Amygdala (tissue), 56 donors: ENCODE measurements at places on chromosomes 16 and 17.

DNA sequence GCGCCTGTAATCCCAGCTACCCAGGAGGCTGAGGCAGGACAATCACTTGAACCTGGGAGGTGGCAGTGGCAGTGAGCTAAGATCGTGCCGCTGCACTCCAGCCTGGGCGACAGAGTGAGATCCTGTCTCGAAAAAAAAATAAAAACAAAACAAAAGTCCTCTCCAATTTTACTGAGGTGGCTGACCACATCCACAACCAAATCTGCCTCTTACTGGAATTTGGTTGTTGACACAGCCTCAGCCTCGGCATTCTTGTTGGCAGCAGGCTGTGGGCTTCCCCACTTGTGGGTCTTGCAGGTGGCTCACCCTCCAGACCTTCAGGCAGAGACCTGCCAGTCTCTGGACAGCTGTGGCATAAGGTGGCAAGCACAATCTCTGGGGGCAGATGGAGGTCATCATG lies 15.6 kb downstream of the B4GALNT2 start:
- no peak for DNase-seq

GRCh38 chr17:78831688-78832540 lies 8.7 kb downstream of the USP36 start:
- no peak for DNase-seq

- DNase-seq, result no peak
Measured at GRCh38 chr16:24668481-24669061, 60.9 kb upstream of the TNRC6A start.

DNA sequence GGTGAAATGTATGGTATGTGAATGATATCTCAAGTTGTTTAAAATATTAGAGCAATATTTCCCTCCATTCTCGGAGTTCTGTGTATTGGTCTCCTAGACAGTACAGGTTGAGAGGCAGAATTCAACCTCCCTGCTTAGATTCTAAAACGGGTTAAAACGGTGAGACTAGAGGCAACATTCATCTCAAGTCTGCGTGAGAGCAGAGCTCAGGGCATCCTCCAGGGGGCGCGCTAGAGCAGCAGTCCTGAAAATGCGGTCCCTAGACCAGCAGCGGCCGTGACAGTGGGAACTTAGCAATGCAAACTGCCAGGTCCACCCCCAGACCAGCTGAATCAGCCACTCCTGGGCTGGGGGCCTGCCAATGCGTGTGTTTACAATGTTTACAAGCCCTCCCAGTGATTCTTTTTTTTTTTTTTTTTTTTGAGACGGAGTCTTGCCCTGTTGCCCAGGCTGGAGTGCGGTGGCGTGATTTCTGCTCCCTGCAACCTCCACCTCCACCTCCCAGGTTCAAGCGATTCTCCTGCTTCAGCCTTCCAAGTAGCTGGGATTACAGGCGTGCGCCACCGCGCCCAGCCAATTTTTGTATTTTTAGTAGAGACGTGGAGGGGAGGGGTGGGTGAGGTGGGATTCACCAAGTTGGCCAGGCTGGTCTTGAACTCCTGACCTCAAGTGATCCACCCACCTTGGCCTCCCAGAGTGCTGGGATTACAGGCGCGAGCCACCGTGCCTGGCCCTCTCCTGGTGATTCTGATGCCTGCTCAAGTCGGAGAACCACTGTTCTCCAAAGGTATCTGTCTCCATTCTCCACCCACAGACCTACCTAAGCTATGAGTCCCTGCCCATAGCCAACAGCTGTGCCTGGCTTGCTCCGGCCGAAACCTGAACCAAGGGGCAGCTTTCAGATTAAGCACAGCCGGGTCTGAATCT lies 24.2 kb downstream of the KLHL36 start:
- DNase-seq, result no peak

DNA sequence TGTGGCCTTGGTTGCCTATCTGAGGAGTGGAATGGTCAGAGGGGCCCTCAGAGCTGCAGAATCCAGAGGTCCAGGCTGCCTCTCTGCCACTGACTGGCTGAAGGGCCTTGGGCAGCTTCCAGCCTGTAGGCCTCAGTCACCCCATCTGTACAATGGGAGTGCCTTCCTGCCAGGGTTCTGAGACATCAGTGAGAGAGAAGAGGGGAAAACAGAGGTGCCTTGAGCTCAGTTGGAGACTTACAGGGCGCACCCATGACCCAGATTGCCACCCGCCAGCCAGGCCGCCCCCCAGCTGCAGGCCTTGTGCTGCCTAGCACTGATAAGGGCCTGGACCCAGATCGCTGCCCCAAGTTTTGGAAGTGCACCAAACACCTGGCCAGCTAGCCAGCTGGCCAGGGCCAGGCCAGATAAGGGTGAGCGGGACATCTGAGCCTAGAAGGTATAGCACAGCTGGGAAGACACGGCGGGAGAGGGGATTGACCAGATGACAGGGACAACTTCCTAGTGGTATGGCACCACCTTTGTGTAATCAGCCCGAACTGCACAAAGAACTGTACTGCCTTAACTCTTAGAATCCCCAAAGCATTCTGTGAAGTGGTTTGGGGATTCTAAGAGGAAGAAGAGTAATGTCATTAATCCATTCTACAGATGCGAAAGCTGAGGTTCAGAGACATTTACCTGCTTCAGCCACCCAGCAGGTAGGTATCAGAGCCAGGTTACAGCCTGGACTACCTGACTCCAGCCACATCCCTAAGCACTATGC lies 1.4 kb downstream of the SLC4A1 start:
- no peak for DNase-seq

DNA sequence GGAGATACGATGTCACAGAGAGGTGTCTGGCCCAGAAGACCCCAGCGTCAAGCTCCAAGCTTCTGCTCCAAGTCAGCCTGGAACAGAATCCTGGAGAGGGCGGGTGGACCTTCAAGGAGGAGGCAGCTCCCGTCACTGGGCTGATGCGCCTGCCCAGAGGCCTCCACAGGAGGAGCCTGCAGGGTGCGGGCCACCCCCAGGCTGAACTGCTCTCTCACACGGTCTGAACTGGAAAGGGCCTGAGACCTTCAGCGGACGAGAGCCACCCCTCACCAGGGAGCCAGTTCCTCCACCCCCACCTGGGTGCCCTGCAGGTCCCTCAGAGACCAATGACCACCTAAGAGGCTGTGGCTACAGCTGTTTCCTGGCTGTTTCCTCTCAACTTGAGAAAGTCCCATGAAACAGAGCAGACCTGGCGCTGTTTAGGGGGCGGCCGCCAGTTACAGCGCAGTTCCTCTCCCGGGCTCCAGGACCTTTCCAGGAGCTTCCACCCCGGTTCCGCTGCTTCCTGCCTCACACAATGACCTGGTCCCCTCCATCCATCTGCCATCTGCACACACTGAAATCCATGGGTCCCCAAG lies 36.0 kb upstream of the KLHDC4 start:
- DNase-seq, result no peak

DNA sequence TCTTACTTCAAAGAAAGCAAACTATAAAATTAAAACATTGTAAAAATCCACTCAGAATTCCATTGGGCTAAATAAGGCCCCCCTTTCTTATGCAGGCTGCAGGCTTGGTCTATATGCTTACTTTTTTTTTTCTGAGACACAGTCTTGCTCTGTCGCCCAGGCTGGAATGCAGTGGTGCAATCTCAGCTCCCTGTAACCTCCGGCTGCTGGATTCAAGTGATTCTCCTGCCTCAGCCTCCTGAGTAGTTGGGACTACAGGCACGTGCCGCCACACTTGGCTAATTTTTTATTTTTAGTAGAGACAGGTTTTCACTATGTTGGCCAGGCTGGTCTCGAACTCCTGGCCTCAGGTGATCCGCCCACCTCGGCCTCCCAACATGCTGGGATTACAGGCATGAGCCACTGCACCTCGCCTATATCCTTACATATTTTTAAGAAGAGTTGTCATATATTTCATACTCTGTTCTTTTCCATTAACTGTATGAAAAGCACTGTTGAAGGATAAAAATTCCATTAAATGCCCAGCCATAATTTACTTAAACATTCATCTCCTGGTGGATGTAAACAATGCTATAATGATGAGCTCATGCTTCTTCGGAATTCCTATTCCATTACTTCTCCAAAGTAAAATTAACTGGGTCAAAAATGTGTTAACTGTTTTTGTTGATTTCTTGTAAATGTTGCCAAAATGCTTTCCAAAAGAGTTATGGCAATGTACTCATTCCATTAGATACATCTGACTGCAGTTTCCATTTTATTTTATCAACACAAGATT lies 17.8 kb downstream of the SNN start:
- no peak for DNase-seq

GRCh38 chr17:17172001-17172939 lies 33.9 kb downstream of the PLD6 start:
- no peak for DNase-seq

- no peak for DNase-seq
Measured at GRCh38 chr17:74307984-74308773, 17.8 kb upstream of the KIF19 start.

- no peak for DNase-seq
Measured at GRCh38 chr17:61647047-61647446, 56.0 kb upstream of the NACA2 start.

DNA sequence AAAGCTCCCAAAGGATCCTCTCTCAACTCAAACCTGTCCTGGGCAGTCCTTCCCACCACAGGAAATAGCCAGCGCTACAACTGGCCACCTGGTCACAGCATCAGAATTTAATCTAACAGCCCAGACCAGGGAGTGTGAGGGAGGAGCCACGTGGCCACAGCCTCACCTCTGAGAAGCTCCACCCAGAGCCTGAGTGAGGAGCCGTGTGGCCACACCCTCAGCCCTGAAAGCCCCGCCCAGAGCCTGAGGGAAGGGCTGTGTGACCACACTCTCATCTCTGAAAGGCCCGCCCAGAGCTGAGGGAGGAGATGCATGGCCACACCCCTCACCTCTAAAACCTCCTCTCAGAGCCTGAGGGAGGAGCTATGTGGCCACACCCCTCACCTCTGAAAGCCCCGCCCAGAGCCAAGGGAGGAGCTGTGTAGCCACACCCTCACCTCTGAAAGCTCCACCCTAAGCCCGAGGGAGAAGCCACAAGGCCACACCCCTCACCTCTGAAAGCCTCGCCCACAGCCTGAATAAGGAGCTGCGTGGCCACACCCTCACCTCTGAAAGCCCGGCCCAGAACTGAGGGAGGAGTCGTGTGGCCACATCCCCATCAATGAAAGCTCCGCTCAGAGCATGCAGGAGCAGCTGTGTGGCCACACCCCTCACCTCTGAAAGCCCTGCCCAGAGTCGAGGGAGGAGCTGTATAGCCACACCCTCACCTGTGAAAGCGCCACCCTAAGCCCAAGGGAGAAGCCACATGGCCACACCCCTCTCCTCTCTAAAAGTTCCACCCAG lies 28.6 kb downstream of the SLC38A8 start:
- no peak for DNase-seq

- no peak for DNase-seq
Measured at GRCh38 chr16:61233713-61234112, 802.5 kb downstream of the CDH8 start.

DNA sequence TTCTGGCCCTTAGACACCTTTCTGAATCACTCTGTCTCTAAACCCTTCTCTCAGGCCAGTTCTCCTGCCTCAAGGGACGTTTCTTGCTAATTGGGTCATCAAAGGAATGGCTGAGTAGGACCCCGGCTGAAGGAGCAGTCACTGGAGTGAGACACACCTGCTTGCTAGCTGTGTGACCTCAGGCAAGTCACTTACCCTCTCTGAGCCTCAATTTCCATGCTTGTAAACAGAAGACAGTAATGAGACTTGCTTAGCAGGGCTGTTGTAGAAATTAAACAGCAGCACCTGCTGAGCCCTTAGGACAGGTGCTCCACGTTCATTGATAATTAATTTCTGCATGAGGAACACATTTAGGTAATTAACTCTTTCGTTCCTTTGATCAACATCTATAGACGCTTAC lies 6.8 kb downstream of the CIBAR2 start:
- DNase-seq, result no peak

- DNase-seq, result no peak
Measured at GRCh38 chr16:69724981-69725479, 1.3 kb downstream of the NQO1 start.

- DNase-seq, result no peak
Measured at GRCh38 chr17:73349138-73349537, 37.3 kb upstream of the CDC42EP4 start.

DNA sequence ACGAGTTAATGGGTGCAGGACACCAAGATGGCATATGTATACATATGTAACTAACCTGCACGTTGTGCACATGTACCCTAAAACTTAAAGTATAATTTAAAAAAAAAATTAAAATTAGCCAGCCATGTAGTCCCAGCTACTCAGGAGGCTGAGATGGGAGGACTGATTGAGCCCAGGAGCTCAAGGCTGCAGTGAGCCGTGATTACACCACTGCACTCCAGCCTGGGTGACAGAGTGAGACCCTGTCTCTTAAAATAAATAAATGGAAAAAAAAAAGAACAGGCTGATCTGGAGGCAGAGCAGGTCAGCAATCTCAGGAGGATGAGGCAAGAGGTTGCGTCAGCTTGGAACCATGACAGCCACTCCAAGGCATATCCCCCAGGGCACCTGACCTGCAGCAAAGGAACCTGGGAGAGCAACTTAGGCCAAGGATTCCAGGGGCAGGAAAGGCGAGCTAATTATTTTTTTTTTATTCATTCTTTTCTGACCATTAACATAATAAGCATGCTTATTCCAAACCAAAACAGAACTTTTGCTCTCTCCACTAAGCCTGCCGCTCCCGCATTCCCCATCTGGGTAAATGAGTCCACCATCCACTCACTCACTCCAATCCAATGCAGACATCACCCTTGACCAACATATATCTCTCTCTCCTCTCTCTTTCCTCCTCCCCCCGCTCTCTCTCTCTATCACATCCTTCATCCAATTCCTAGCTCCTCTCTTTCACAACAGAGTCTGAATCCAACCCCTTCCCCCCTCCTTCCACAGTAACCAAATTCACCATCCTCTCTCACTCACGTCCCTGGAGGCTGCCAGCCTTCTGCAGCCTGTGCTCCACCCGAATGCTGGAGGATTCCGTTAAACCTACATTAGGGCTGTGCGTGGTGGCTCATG lies 47.7 kb downstream of the TK2 start:
- DNase-seq, result no peak

DNA sequence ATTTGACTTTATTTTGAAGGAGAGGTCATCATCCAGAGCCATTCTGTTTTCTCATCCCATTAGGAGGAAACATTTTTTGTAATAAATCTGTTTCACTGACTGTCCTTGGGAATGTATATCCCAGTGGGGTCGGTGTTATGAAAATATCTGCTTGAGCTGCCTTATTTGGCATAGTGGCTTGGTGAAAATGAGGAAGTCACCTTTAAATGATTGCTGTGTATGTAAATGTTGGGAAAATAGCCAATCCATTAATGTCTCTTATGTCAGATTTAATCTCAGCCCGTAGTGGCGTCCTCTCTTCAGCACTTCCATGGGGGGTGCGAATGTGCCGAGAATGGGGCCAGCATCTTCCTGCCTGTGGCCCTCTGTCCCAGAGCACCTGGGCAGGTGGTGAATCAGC lies 57.6 kb downstream of the BANP start:
- no peak for DNase-seq
